ENCODE measurements at places on chromosomes 4 and X.

GRCh38 chrX:30144971-30145731 is 70.2 kb upstream of the MAGEB2 start:
- no peak for DNase-seq

DNA sequence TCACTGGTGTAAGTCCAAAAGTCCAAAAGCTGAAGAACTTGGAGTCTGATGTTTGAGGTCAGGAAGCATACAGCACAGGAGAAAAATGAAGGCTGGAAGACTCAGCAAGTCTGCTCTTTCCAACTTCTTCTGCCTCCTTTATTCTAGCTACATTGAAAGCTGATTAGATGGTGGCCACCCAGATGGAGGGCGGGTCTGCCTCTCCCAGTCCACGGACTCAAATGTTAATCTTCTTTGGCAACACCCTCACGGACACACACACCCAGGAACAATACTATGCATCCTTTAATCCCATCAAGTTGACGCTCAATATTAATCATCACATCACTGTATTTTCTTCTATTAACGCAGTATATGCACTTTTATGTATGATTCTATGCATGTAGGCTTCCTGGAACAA is 931.6 kb upstream of the GRIA3 start:
- DNase-seq: no peak

- DNase-seq: no peak
Measured at GRCh38 chr4:14524276-14524675, 478.0 kb upstream of the CPEB2 start.

DNA sequence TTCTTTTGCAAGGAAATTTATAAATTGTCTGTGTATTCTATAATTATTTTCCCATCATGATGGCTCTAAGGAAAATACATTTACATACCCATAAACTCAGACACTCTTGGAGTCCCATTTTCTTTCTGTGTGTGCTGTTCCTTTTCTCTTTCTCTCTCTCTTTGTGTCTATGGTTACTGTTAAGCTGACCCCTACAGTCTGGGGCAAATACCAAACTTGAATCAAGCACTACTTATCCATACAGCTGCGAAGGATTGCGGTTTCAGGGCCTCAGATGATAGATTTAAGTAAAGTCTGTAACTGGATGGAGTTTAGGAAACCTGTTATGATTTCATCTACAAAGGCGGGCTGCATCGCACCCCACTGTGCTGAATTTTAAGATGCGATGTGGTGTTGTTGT is 150.2 kb downstream of the SHROOM3 start:
- no peak for DNase-seq

DNA sequence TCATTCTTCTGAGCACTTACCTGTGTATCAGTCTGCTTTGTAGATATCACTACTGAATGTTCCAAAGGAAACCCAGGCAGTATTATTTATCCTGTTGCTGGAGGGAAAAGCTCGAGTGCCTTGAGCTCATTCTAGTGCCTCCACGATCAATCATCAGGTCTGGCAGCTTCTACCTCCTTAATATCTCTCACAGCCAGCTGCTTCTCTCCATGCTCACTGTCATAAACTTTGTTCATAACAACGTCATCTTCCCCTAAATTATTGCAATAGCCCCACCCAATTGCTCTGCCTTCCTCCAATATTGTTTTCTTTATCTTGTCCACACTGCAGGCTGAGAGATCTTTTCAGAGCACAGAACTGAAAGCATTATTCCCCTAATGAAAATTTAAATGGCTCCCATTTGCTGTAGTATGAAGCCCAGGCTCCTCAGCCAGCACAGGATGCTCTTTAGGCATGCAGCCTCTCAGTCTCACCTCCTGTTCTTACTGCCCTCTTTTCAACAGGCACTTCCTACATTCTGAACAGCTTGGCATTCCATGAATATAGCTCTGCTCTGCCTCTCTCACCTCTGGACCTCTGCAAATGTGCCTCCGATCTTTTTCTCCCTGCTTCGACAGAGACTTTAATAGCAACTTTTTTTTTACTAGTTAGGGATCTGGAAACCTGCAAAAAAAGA is 504.2 kb upstream of the IGFBP7 start:
- DNase-seq: no peak

DNA sequence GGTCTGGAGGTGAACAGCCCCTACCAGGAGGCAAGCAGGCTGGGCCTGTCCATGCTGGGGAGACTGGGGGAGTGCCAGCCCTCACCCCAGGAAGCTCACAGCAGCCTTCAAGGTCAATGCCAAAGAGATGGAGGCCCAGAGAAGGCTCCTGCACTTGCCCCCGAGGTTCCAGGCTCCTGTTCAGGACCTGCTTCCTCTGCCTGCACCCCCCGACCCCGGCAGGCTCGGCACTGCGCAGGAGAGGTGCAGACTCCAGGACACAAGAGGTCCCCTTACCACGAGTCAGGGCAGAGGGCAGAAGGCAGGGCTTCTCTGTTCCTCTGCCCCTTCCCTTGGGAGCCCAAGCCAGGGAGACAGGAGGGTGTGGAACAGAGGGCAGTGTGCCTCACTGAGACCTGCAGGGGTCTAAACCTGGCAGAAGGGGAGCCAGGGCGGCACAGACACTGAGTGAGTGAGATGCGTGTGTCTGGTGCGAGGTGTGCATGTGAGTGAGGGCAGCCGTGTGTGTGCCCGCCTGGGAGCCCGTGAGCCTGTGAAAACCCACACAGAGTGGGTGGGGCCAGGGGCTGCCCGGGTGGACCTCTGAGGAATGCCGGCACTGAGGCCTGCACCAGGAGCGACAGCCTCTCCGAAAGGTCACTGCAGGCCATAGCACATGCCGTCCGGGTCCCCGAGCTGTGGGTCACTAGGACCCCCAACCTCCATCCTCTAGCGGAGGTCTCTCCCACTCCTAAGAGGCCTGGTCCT is 30.7 kb upstream of the FGFR3 start:
- DNase-seq: no peak

GRCh38 chr4:116866106-116866505 is 219.3 kb downstream of the TRAM1L1 start:
- DNase-seq: no peak

DNA sequence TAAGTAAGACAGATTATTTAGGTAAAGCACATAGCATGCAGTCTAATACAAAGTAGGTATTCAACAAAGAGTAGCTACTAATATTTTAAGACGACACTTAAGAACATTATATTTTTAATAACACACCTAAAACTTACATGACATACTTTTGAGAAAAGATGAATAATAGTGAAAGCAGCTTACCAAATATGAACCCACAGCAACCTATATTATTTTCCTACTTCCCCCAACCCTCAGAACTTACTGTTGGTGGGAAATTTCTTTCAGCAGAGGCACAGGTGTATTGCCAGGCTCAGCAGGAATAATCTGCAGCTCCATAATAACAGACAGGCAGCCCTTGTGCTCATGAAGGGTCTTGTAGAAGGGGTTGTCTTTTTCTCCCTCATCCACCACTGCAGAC is 498.9 kb downstream of the GLUD2 start:
- DNase-seq: no peak

GRCh38 chr4:91243132-91243531 is 1060.6 kb upstream of the GRID2 start:
- no peak for DNase-seq

DNA sequence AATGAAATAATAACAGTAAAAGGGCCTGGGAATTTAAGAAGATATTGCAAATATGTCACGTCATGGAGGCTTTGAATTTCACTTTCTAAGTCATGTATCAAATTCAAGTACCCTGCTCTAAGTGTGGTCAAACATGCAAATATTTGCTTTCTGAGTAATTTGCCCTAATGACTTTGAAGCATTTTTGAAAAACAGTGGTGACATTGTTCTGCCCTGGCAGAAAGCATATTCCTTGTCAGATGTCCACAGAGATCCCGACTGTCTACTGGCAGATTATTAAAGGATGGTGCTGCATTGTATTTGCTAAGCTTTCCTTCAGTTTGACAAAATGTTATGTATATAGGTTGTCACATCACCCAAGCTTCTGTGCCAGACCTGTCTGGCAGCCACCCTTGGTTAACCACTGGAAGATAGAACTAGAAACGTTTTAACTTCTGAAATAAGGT is 92.5 kb downstream of the ANK2 start:
- DNase-seq: no peak

DNA sequence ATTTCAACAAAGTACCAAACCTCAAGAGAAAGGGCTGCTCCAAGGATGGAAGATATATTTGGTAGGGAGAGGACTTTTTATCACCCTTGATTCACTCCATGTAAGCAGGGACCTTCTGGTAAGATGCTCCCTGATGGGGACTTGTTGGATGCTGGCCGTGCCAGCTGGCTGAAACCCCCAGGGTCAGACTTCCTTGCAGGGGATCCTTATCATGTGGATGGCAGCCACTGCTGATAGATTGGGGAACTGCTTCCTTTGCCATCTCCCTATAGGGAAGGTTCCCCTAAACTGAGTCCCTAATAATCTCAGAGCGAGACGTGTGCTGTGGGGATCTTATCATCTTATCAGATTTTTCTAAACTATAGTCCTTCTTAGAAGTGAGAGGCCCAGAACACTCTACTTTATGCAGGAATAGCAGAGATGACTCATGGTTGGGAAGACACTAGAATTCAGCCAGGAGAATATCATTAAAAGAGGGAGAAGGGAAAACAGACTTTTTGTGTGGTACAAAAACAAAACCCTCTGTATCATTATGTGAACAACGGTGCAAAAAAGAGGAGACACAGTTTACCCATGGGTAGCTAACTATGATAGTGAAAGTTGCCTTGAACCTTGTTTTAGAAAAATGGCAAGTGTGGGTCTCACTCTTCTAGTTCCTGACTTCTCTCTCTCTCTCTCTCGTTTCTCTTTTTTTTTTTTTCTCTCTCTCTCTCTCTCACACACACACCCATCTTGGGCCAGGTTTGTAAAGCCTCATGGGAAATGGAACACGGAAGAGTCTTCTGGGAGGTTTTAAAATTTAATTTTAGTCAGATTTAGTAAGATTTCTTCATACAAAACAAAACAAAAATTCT is 16.1 kb downstream of the RHOH start:
- DNase-seq: no peak

GRCh38 chr4:163448540-163449203 is 24.9 kb downstream of the TKTL2 start:
- no peak for DNase-seq

- no peak for DNase-seq
Measured at GRCh38 chrX:10395179-10395578, 225.2 kb downstream of the MID1 start.

GRCh38 chr4:85968945-85969819 is 390.7 kb downstream of the MAPK10 start:
- peak; percentile 76 for DNase-seq

GRCh38 chr4:39304651-39305050 is 61.5 kb downstream of the RFC1 start:
- peak; percentile 56 for DNase-seq

Measured in lung microvascular endothelial cell (primary cell).